ENCODE measurements at places on chromosomes 5 and 9. TPM values are rescaled to one million over a fixed set of nuclear protein-coding genes. Genes with fewer than 3 reads are reported as not detected.

- H3K27ac ChIP-seq, result no peak overlapping the region
- no peak overlapping the region for H3K4me3 ChIP-seq
- H3K27me3 ChIP-seq, result no peaks in the 10 kb centered on the region
- DNase-seq, result no peak
Observed at GRCh38 chr5:36529142-36529541, 77.3 kb upstream of the SLC1A3 start.

MSX2 gene
- total RNA-seq, result not detected

KCNV2 gene
- total RNA-seq, result not detected

- H3K4me1 ChIP-seq, result no peaks in the 10 kb centered on the region
- no peaks in the 10 kb centered on the region for H3K36me3 ChIP-seq
- H3K27me3 ChIP-seq, result peaks cover 1% of the 10 kb centered on the region
- no peak overlapping the region for H3K27ac ChIP-seq
Observed at GRCh38 chr5:38323645-38324295, 65.4 kb downstream of the EGFLAM start.

DNA sequence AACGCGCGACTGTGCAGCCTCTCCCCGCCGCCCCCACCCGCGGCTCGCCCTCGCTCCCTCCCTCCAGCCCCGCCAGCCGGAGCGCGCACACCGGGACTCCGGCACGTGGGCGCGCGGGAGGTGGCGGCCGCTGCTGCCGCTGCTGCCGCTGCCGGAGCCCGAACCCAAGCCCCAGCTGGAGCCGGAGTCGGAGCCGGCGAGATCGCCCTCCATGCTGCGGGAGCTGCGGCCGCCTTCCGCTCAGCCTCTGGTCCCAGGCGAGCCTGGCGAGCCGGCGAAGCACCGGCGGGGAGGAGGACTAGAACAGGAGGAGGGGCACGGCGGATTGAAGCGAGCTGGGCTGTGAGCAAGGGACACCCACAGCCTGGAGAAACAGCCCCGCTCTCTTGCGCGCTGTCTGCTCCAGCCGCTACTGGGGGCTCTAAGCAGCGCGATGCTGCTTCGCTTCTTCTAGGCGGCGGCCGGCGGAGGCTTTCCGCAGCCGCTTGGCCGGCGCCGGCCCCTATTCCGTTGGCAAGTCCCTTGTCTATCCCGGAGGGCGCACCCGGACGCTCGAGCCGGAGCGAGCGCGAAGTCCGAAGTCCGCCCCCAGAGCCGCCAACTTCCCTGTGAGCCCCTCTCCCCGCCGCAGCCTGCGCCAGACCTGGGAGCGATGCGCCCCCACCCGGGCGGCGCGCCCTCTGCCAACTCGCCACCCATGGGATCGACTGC lies 598.7 kb upstream of the SGCD start:
- H3K27me3 ChIP-seq, result peaks cover 39% of the 10 kb centered on the region
- no peak overlapping the region for H3K27ac ChIP-seq
- no peak for DNase-seq
- no peaks in the 10 kb centered on the region for H3K36me3 ChIP-seq
- H3K4me1 ChIP-seq, result peaks cover 2% of the 10 kb centered on the region

DNA sequence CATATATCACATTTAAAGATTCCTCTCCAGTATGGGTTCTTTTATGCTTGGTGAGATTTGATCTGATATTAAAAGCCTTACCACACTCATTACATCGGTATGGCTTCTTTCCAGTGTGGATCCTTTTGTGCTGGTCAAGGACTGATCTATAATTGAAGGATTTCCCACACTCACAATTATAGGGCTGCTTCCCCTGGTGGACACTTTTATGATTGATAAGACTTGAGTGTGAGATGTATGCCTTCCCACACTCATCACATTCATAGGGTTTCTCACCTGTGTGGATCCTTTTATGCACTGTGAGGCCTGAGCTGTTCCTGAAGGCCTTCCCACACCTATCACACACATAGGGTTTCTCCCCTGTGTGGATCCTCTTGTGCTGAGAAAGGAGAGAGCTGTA lies 12.2 kb downstream of the ZFP62 start:
- H3K4me3 ChIP-seq, result no peak overlapping the region
- no peak overlapping the region for H3K27ac ChIP-seq
- peaks cover 10% of the 10 kb centered on the region for H3K4me1 ChIP-seq
- H3K27me3 ChIP-seq, result no peaks in the 10 kb centered on the region
- H3K36me3 ChIP-seq, result peaks cover 65% of the 10 kb centered on the region

DNA sequence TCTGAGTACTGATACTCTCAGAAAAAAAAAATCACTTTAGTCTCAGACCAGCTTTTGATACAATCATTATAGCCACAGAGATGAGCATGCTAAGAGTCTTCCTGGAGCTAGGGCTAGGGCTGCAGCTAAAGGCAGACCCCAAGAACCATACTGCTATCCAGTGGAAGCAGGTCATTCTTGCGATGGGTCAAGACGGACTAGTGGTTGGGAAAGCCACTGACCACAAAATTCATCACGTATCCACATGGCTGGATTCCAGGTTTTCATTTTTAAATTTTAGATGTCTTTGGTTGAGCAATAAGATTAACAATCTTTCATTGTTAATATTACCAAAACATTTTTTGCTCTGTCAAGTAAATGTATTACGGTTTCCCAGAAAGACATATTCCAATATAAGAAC lies 598.1 kb downstream of the DNAH5 start:
- DNase-seq, result no peak
- no peaks in the 10 kb centered on the region for H3K36me3 ChIP-seq
- H3K4me1 ChIP-seq, result no peaks in the 10 kb centered on the region
